DMS53 (cell line): ENCODE measurements at places on chromosomes 4 and X.

- DNase-seq = no peak
Measured at GRCh38 chr4:157004279-157005161, 32.9 kb upstream of the PDGFC start.

GRCh38 chrX:22666441-22666840 is 333.3 kb upstream of the DDX53 start:
- peak; percentile 66 for DNase-seq

DNA sequence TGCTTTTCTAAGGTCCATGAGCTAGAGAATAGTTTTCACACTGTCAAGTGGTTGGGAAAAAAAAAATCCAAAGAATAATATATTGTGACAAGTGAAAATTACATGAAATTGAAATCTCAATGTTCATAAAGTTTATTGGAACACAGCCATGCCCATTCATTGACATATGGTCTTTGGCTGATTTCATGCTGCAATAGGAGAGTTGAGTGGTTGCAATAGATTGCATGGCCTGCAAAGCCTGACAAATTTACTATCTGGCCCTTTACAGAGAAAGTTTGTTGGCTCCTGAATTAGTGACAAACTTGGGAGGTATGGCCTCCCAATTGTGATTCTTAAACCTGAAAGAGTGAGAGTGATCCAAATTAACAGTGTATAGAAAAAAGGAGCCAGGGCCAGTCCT is 115.5 kb upstream of the FAM9C start:
- DNase-seq = no peak

DNA sequence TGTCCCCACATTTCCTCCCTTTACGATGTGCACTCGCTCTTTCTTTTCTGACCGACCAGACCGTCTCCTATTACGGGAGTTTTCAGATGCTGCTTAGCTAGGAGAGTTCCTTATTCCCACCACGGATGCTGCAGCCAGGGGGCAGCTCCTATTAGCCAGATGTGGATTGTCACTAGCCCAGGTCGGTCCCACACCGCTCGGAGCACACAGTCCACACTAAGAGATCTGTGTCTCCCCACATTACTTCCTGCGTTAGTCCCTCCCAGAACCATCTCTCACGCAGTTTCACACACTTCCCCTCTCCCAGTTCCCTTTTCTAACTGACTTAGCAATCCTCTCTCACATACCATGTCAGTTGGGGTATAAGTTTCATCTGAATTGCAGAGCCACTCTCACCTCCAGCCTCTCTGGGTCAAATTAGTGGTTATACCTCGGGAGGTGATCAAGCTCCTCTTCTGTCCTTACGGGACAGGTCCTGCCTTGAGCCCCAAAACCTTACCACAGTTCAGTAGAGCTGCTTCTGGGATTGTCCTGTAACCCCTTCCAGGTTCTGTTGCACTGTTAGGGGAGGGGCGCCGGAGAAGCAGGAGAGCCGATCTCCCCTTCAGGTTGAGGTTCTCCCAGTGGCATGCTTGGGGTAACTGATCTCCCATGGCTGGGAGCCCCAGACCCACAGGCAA is 28.2 kb downstream of the SULT1E1 start:
- DNase-seq = peak; percentile 68

DNA sequence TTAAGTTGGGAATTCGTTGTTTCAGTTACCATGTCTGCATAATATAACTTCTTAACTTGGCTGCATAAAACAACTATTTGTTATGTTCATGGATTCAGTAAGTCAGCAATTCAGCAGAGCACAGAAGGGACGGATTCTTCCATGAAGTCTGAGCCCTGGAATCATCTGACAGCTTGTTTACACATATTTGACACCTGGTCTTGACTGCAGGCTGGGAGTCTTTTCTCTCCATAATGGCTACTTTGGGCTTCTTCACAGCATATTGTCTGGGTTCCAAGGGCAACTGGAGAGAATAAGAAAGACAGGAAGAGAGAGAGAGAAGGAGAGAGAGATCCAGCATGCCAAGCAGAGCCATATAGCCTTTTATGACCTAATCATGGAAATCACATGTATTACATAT is 23.1 kb downstream of the CENPC start:
- no peak for DNase-seq

DNA sequence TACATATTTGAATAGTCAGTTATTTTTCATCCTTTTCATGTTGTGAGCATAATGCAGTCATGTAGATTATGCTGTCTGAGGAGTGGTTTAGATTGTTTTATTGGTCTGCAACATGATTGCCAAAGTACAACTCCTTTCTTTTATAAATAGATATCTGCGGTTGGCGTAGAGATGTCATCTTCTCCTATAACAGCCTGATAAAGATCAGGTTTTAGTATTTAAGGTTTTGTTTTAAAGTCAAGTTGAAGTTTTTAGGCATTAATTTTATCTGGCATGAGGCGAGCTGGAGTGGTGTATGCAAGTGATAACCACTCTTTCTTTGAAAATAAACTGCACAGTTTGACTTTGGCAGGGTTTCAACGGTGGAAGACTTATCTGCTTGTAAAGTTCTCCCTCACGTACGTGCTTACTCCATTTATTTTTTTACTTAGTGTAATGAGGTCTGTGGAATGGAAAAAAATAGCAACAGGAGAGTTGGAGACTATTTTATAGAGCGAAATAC is 126.3 kb downstream of the FBXO8 start:
- DNase-seq = no peak

- no peak for DNase-seq
Measured at GRCh38 chr4:163707873-163708272, 213.4 kb downstream of the TMA16 start.

GRCh38 chr4:140680686-140681085 is 75.5 kb downstream of the TBC1D9 start:
- DNase-seq = no peak

DNA sequence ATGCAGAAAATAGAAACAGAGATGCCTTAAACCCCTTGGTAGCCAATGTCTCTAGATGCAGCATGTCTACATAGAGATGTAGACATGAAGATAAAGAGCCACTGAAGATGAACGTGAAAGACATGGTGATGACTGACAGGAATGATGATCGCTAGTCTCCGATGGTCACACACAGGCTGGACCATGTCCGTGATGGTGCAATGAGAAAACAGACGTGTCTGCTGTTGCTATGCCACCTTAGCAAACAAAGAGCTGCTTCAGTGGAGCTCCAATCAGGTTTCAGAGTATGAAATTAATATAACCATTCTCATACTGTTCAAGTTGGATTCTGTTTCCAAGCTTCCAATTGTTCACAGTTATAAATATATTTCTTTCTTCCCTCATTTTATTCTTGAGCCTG is 256.5 kb downstream of the CAMK2D start:
- DNase-seq = no peak

DNA sequence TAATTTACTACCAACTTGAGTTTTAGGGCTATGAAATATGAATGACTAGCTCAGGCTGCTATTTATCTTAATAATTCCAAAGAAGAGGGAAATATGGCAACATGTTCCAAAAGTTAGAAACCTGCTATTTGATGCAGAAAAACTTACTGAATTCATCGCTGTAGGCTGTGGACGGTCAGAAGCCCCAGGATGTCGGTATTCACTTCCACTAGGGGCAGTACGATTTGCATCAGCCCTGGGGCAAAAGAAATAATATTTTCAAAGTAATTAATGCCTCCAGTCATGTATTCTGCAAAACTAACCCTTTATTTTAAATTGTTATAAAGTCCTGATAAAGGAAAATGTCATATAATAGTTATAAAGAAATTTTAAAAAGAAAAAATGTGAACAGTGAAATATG is 4.5 kb downstream of the PLRG1 start:
- no peak for DNase-seq

DNA sequence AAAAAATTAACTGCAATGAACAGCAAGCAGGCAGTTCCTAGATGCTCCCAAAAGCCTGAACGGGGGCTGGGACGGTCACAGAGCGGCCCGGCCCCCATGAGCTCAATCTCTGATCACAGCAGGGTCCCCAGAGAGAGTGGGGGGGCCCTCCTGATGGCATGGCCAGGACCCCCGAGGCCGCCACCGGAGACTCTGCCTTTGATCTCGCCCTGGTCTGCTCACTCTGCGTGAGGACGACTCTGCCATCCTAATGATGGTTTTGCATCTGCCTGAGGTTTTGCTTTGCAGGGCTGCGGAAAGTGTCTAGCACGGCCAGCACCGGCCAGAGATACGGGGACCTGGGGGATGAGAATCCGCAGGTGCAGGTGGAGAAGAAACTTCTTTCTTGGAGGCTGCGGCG is 103.8 kb downstream of the SHOX start:
- DNase-seq = no peak

DNA sequence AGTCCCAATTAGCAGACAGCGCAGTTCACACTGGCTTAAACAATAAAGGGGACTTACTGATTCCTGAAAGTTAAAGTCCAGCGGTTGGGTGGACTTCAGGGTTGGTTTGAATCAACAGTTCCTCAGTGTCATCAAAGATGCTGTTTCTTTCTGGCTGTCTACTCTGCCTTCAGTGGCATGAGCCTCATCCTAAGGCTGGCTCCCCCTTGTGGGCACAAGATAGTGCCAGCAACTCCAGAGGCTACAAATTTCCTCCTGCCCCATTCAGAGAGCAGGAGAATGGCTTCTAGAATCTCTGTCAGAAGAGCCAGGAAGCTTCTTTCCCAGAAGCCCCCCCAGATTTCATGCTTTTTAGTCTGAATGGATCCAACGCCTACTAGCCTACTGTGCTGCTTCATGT is 82.4 kb upstream of the MTM1 start:
- DNase-seq = peak; percentile 77

DNA sequence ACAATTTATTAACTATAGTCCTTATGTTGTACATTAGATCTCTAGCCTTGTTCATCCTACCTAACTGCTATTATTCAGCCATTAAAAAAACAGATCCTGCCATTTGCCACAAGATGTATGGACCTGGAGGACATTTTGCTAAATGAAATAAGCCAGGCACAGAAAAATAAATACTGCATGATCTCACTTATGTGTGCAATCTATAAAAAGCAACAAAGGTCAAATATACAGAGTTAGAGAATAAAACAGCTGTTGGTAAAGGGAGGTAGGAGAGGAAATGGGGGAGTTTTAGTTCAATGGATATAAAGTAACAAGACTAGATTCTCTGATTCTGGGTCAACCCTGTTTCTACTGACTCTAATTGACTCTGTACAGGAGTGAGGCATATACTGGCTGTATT is 103.3 kb upstream of the FAM9C start:
- DNase-seq = no peak

DNA sequence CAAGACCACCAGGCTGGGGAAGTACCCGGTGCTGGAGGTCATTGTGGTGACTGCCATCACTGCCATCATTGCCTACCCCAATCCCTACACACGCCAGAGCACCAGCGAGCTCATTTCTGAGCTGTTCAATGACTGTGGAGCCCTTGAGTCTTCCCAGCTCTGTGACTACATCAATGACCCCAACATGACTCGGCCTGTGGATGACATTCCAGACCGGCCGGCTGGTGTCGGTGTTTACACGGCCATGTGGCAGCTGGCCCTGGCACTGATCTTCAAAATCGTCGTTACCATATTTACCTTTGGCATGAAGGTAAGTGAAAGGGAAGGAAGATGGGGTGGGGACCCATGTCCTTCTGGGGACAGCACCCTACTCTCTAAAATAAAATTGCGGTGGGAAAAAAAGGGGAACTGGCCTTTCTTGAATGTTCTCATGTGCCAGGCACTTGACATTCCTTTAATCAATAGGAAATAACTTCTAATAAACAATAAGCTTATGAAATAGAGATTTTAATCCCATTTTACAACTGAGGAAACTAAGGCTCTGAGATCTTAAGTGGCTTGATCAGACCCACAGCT is 51.6 kb downstream of the CLCN4 start:
- no peak for DNase-seq

- no peak for DNase-seq
Measured at GRCh38 chrX:5586726-5587125, 641.9 kb downstream of the NLGN4X start.

DNA sequence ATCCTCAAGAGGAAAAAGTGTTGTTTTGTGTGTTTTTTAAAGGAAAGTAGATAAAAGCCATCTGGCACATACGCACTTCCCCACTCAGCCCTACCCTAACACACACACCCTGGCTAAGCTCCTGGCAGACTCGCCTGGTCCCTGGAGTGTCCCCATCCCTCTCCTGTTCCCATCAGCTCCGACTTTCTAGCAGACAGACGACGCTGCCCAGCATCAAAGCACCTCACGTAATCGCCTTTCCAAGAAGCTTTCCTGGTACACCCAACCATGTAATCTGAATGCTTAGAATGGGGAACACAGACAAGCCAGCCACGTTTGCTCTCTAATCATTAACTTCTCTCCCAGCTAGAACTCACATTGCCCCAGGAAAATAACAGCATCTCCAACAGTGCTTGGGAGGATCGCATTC is 116.2 kb downstream of the AFAP1 start:
- peak; percentile 64 for DNase-seq

GRCh38 chr4:49516796-49517195 is 530.7 kb downstream of the CWH43 start:
- no peak for DNase-seq

GRCh38 chr4:24637173-24637572 is 52.8 kb upstream of the DHX15 start:
- no peak for DNase-seq

DNA sequence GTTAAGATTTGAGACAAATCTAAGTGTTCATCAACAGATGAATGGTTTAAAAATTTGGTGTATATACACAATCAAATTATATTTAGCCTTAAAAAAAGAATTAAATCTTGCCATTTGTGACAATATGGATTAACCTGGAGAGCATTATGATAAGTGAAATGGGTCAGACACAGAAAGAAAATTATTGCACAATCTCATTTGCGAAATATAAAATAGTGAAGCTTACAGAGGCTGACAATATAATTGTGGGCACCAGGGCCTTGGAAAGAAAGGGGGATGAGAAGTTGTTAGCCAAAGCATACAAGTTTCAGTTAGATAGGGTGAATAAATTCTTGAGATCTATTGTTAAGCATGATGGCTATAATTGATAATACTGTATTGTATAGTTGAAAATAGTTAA is 883.0 kb downstream of the TECRL start:
- no peak for DNase-seq

GRCh38 chr4:179325181-179325580 is 1882.9 kb upstream of the AGA start:
- DNase-seq = no peak

DNA sequence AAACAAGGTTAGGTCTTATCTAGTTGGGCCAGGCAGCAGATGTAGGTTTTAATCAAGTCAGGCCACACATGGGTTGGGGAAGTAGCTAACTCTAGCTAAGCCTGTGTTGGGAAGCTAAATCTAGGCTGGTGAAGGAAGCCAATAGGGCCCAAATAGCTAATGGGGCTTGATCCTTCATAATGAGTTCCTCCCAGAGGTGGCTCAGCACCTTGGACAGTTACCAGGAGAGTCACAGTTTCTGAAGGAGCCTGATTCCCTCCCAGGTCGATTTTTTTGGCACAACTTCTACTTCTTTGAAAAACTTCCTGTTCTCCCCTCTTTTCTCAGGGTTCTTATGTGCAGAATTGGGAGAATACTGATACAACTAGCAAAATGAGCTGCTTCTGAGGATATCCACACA is 242.5 kb upstream of the PRPS2 start:
- peak; percentile 5 for DNase-seq

DNA sequence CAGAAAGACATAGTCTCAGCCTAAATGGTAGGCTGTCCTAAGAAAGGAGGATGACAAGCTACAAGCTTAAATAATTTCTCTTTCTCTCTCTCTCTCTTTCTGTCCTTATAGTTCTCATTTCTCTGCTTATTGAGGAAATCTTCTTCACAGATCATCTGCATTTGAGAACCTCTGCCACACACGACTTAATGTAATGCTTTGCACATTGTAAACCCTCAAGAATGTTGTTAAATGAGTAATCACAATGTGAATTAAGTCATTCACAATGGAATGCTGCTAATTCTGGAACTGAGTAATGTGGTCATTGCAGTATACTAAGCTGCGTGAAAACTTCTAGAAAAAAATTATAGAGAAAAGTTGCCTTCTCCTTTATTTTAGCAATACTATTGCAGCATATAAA is 508.9 kb upstream of the FTHL17 start:
- DNase-seq = peak; percentile 25
